ENCODE measurements at places on chromosomes 7 and 10.

DNA sequence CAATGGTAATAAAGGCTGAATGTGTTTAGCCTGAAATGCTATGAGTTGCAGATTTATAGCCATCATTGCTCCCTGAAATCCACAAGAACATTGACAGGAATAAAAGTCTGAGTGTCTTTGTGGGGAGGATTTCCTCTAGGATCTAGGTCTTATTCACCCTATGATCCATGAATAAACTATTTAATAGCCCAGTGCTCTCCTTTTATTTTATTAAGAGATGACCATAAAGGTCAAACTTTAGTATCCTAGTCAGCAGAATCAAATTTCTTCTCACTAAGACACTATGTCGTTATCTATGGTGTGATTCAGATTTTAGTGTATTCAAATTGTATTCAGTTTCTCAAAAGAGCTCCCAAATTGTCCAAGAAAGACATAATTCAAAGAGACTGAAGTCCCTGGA, 67.8 kb upstream of the AKR1E2 start:
- DNase-seq, result no peak

DNA sequence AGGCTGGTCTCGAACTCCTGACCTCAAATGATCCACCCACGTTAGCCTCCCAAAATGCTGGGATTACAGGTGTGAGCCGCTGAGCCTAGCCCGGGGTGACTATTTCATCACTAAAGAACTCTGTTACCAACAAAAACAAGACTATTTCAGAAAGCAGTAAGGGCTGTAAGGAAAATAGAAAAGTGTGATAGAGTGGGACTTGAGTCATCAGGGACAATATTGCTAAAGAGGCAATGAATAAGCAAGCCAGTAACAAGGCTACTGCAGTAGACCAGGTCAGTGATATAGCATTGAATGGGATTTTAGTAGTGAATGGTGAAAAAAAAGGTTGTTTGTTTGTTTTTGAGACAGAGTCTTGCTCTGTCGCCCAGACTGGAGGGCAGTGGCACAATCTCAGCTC, 51.7 kb downstream of the SVOPL start:
- no peak for DNase-seq

GRCh38 chr10:34835908-34836508, 20.9 kb upstream of the PARD3 start:
- no peak for DNase-seq

- no peak for DNase-seq
Observed at GRCh38 chr7:128781126-128781525, 5.5 kb upstream of the OPN1SW start.

DNA sequence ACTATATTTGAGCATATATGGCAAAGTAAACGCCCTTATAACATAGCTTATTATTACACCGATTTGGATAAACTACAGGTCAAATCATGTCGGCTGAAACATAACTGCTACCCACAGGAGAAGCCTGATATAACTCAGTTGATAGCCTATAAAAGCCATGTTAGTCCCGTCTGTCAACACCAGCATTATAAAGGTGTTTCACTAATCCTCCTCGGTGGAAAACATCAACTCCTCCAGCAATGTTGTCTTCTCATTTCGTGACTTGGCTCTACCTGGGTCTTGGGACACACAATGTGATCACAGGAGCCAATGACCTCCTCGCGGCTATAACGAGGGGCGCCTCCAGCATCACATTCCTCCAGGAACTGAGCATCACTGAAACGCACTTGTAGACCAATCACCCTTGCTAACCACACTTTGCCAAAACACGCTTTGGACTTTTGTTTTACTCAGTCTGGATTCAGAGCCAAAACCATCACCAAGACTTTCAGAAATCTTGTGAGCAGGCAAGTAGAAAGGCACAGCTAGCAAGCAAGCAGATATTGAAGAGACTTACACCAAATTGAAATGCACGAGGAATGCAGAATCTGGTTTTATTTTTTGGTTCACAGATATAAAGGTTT, 269.7 kb upstream of the NFE2L3 start:
- no peak for DNase-seq

GRCh38 chr10:119680050-119680449, 28.9 kb downstream of the BAG3 start:
- no peak for DNase-seq

DNA sequence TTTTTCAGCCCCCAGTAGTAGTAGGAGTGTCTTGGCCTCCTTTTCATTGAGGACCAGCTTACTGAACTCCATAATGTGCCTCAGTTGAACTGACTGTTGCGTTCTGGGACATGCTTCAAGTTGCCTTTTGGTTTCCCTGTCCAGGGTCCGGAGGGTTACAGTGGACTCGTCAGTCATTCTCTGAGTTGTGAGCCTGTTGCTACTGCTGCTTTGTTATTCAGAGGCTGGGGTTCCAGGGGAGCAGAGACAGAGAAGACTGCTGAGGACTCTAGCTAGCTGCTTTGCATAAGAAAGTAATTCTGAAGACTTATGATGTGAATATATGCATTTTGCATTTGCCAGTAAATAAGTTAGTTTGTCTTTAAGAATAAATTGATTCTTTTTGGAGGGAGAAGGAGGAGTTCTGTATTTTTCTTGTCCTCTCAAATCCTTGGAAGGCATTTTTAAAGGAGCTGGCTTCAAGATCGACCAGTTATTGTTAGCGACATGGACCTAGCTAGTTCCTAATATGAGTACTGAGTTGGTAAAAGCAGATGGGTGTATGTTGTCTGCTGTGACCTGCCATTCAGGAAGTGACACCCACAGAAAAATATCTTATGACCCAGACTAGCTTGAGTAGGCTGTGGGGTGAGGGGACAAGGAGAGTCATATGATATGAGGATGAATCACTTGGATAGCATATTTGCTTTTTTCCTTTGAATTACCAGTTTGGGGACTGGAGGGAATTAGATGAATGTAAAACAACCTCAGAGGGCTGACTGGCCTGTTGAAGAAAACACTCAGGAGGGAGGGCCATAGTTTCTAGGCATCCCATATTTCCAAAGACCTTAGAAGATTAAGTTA, 8.3 kb downstream of the PI4K2A start:
- no peak for DNase-seq

DNA sequence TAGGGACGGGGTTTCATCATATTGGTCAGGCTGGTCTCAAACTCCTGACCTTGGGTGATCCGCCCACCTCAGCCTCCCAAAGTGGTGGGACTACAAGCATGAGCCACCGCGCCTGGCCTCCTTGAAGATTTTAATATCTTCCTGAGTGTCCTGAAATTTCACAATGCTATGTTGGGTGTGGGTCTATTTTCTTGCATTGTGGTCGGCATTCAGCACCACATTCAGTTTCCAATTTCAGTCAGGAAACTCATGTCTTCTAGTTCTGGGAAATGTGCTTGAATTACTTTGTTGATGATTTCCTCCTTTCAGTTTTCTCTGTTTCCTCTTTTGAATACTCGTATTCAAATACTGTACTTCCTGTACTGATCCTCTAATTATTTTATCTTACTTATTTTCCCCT, 49.3 kb upstream of the IL6 start:
- DNase-seq, result no peak

DNA sequence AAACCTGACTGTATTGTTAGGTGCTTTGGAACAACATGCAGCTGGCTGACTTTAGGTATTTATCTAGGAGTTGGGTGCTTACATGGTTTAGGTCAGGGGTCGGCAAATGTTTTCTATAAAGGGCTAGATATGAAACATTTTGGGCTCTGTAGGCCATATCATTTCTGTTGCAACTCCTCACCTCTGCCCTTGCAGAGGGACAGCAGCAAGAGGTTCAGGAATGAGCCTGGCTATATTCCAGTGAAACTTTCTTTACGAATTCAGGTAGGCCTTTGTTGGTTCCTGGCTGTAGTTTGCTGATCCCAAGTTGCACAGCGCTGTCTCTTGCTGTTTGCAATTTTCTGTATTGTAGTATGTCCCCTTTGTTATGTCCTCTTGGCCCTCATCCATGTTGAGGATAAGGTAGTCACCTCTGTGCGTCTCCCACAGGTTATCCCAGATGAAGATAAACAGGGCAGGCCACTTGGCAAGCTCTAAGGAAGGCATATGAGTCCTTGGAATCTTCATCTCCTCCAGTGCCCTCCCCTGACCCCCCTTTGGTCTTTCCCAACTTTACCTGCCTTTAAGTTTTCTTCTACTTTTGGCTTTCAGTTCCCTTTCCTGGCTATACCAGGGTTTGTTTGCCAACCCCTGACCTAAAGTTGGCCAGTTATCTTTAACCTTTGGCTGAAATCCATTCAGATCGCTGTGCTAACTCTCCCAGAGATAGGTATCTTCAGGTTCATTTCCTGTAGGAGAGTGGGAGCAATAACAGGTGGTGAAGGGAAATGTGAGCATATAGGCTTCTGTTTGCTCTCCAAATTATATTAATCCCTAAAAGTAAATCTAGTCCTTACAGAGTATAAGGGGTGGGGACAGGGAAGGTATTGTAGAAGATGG, 36.1 kb downstream of the SGPL1 start:
- no peak for DNase-seq

DNA sequence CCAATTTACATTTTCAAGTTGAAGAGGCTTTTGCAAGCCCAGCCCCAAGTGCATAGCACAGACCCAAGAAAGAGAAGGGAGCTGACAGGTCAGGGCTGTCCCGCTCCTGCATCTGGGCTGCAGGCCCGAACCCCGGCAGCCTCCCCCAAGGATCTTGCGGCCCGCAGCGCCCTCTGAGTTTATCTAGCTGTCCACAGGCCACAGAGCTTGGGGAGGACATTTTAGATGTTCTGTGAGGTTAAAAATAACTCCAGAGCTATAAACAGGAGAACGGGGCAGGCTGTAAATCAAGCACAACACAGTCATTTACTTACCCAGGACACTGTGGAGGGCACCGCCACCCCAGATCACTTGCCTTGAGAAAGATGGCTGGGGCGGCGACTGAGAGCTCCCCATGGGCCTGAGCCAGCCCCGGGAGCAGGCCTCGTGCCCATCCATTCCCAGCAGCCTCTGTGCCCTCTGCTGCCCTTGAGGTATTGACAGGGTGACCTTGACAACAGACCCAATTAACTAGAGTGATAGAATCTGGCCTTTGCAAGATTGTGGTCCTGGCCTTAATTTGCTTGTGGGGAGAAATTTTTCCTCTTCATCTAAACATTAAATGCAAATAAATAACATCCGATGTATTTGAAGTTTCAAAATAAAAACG, 563.0 kb downstream of the TCERG1L start:
- no peak for DNase-seq

DNA sequence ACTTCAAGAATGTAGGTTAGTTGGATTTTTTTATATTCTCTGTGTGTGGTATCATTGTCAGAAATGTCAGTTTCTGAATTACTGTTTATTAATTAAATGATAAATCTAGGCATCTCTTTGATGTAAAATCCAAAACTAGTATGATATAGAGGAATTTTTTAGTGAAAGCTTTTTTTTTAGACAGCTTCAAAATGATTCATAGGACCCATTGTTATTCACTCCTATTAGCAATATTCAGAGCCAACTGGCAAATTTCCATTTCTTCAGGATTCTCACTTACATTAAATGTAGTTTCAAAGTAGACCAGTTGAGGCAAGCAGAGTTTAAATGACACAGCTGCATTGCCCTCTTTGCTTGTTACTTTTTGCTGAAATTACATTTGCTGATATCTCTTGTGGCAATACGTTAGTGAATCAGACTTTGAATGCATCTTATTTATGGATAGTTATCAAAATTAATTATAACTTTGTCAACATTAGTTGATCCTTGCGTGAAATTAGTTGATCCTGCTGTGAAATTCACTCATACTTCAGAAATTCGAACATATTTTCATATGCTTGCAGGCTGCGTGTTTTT, 20.3 kb downstream of the ZNF277 start:
- no peak for DNase-seq

GRCh38 chr10:44572146-44572545, 187.2 kb upstream of the CXCL12 start:
- DNase-seq, result no peak

DNA sequence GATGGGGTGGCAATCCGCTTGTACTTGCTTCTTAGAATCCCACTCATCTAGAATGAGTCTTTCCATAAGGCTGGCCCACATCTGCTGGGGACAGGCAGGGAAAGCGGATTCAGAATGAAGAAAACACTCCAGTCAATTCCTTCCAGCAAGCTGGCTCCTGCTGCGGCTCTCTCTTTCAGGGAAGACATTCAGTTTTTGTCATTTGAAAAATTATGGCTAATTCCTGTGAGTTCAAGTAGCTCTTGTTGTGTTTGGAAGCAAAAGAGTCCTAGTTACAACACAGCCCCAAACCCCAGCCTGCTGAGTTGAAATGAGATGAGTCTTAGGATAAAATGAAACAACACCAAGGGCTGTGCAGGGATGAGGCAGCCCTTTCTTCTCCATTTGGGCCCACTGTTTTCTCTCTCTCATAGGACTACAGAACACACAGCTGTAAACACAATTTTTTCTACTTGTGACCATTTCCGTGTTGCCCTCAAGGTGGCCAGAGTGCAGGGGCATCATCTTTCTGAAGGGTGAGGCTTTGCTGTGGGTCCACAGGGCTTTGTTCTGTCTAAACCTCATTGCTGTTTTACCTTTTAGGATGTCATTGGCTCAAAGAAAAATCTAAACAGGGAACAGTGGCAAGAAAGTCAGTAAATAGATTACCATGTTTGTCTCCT, 90.8 kb upstream of the EEPD1 start:
- no peak for DNase-seq

GRCh38 chr10:90167174-90168064, 466.0 kb downstream of the KIF20B start:
- DNase-seq, result no peak

GRCh38 chr7:152897401-152897800, 137.8 kb downstream of the ACTR3B start:
- DNase-seq, result no peak

DNA sequence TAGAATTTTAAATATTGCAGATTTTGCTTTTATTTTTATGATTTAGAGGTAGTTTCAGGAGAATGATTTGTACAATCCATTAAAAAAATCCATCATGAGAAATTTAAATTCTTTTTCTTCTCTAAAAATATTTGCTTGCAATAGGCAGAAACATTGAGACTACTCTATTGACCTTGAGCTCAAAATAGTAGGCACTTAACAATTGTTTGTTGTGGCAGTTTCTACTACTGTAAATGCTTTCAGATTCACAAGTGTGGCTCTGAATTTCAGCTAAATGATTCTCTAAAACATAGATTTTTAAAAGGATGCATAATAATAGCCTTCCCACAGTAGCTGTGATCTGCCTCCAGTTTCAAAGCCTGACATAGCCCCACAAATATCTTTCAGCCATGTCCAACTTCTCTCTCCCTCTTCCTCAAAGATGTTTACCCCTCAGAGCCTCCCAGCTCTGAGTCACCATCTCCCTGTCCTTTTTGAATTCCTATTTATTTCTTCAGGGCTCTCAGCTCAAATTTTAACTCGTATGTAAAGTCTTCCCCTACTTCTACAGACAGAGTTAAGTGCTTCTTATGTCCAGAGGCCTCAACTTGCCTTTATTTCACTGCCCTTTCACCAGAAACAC, 160.5 kb downstream of the AOAH start:
- DNase-seq, result no peak

All from stimulated activated CD4-positive, alpha-beta T cell treated with anti-CD3 and anti-CD28 coated beads, TNF-alpha, amount 100 ng/mL, for 1 hour (primary cell).